ENCODE measurements at places on chromosomes 11 and 22.

DNA sequence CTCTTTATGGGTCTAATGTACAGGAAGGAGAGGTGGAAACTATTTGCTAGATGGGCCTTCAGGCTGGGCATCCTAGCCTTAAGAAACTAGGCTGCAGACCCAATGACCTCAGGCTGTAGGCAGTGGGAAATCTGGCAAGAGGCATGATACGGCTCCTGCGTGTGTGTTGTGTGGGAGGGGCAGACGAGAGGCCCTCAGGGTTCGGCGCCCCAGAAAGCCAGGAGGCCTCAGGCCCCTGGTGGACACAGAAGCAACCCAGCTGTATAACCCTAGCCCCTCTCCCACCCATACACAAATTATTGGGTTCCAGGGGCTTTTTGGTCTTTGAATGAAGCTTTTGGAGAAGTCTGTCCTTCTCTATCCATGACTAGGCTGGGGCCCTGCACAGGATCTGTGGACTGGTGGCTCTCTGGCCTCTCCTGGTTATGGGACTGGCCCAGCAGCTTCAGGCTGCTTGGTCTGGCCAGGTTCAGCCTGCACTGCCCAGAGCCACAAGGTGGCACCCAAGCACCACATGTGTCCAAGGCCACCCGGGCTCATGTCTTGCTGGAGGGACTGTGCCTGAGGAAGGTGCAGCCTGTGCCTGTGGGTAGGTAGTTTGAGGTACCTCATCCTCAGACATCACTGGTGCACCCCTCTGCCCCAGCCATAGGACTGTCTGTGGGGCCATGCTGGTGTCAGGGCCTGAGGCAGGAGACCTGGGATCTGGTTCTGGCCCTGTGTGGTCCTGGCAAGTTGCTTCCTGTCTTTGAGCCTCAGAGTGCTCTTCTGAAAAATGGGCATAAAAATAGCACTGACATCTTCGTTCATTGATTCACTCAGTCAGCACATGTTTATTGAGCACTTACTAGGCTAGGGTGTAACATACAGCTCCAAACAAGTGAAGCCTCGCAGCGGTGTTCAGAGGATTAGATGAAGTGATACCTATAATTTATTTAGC lies 87.5 kb downstream of the RRM1 start:
- H3K36me3 ChIP-seq: no peaks in the 10 kb centered on the region
- no peak overlapping the region for H3K4me3 ChIP-seq
- H3K4me1 ChIP-seq: peaks cover 15% of the 10 kb centered on the region
- peaks cover 8% of the 10 kb centered on the region for H3K27me3 ChIP-seq

GRCh38 chr22:39088685-39089032 lies 8.4 kb upstream of the APOBEC3H start:
- H3K4me1 ChIP-seq: peaks cover 85% of the 10 kb centered on the region
- no peak overlapping the region for H3K4me3 ChIP-seq
- no peak for DNase-seq

- H3K4me1 ChIP-seq: no peaks in the 10 kb centered on the region
- peaks cover 4% of the 10 kb centered on the region for H3K27me3 ChIP-seq
- H3K36me3 ChIP-seq: no peaks in the 10 kb centered on the region
- H3K4me3 ChIP-seq: no peak overlapping the region
- no peak for DNase-seq
Observed at GRCh38 chr22:26109686-26110315, 59.5 kb upstream of the SEZ6L start.

DNA sequence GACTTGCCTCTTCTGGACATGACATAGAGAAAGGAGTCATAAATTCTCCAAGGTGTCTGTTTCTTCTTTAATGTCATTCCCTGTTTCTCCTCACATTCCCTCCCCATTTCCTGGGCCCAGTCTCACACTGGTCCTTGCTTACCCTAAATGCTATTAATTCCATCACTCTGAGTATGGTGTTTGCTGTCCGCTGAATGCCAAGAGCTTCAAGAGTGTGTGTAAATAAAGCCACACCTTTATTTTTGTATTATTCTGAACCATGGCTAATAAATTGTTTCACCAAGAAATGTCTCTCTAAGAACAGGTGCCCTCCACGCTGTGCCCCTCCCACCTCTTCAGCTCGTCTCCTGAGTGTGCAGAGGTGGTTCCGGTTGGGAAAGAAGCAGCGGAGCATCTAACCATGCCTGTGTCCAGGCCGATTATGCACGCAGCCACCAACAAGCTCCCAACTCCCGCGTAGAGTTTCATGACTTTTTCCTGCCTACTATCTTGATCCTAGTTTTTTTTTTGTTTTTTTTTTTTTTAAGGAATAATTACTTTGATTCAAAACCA lies 8.6 kb downstream of the TMEM121B start:
- DNase-seq: no peak
- peaks cover 42% of the 10 kb centered on the region for H3K4me1 ChIP-seq
- H3K27me3 ChIP-seq: no peaks in the 10 kb centered on the region
- H3K27ac ChIP-seq: no peak overlapping the region
- H3K4me3 ChIP-seq: no peak overlapping the region
- peaks cover 32% of the 10 kb centered on the region for H3K36me3 ChIP-seq

DNA sequence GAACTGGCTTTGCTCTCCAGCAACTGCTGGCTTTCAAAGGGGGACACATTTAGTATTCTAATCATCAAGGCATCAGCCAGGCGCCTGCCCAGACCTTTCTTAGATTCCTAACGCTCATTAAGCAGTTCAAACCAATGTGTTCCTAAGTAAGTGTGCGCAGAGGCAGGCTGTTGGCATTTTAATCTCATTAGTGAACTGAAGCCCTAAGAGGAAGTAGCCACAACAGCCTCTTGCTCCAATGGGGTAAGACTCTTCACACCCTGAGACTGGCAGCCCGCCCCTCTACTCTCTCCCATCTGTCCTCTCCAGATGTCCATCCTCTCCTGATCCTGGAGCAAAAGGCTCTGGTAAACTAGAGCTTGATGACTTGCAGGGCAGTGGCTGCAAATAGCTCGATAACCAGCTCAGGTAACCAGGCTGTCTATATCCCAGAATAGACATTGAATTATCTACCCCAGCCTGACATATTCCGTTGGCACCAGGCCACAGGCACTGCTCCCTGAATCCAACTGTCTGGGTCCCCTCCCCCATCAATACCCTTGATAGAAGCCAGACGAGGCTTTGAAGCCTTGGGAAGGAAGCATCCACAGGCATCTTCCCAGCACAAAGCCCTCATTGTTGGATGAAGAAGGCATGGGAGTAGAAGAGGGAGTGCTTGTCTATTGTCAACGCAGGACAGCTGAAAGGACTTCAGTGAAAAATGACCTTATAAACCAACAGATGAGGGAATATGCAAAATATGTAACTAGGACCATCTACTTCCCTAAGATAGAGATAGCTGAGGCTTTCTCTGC lies 321.1 kb downstream of the TENM4 start:
- H3K36me3 ChIP-seq: no peaks in the 10 kb centered on the region
- H3K27ac ChIP-seq: no peak overlapping the region
- H3K4me3 ChIP-seq: no peak overlapping the region
- no peak for DNase-seq
- H3K27me3 ChIP-seq: no peaks in the 10 kb centered on the region
- H3K4me1 ChIP-seq: no peaks in the 10 kb centered on the region

DNA sequence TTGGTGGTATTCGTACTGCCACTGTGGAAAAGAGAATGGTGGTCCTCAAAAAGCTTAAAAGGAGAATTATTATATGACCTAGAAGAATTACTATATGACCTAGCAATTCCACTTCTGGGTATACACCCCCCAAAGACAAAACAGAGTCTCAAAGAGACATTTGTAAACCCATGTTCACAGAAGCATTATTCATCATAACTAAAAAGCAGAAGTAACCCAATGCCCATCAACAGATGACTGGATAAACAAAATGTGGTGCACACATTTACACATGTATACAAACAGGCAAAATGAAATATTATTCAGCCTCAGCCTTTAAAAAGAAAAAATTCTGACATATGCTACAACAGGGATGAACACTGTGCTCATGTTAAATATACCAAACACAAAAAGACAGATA lies 89.4 kb downstream of the ARHGAP32 start:
- no peak overlapping the region for H3K4me3 ChIP-seq
- peaks cover 1% of the 10 kb centered on the region for H3K4me1 ChIP-seq
- no peaks in the 10 kb centered on the region for H3K27me3 ChIP-seq
- no peak for DNase-seq
- H3K27ac ChIP-seq: no peak overlapping the region
- peaks cover under 1% of the 10 kb centered on the region for H3K36me3 ChIP-seq

- no peaks in the 10 kb centered on the region for H3K36me3 ChIP-seq
- peaks cover 22% of the 10 kb centered on the region for H3K4me1 ChIP-seq
- no peak overlapping the region for H3K27ac ChIP-seq
- no peak overlapping the region for H3K4me3 ChIP-seq
- DNase-seq: no peak
- peaks cover 44% of the 10 kb centered on the region for H3K27me3 ChIP-seq
Observed at GRCh38 chr22:19166421-19166820, 12.1 kb downstream of the SLC25A1 start.

Measured in activated CD4-positive, alpha-beta T cell treated with anti-CD3 and anti-CD28 coated beads, Interleukin-2, amount 10 ng/mL, durations not matched to agents 7 days and 5 days (primary cell).